ENCODE measurements at places on chromosomes 4 and X. TPM values are rescaled to one million over a fixed set of nuclear protein-coding genes. Genes with fewer than 3 reads are reported as not detected.

BMX gene
- total RNA-seq = not detected

OCRL gene
- total RNA-seq = 2.2 TPM

- H3K36me3 ChIP-seq = no peaks in the 10 kb centered on the region
- H3K4me1 ChIP-seq = no peaks in the 10 kb centered on the region
- no peak overlapping the region for H3K4me3 ChIP-seq
- H3K27ac ChIP-seq = no peak overlapping the region
- no peak for DNase-seq
- H3K27me3 ChIP-seq = no peaks in the 10 kb centered on the region
These were observed 796.8 kb downstream of the ADGRL3 start for GRCh38 chr4:61996943-61997342.

GRCh38 chr4:63717384-63717783, 691.9 kb downstream of the TECRL start:
- no peak overlapping the region for H3K27ac ChIP-seq
- no peaks in the 10 kb centered on the region for H3K27me3 ChIP-seq
- DNase-seq = no peak
- H3K4me1 ChIP-seq = no peaks in the 10 kb centered on the region
- no peaks in the 10 kb centered on the region for H3K36me3 ChIP-seq

- H3K4me3 ChIP-seq = no peak overlapping the region
- H3K27me3 ChIP-seq = no peaks in the 10 kb centered on the region
- peak; percentile 12 for DNase-seq
- H3K36me3 ChIP-seq = peaks cover 10% of the 10 kb centered on the region
These were observed 1.5 kb upstream of the MSMO1 start for GRCh38 chr4:165325732-165326512.

DNA sequence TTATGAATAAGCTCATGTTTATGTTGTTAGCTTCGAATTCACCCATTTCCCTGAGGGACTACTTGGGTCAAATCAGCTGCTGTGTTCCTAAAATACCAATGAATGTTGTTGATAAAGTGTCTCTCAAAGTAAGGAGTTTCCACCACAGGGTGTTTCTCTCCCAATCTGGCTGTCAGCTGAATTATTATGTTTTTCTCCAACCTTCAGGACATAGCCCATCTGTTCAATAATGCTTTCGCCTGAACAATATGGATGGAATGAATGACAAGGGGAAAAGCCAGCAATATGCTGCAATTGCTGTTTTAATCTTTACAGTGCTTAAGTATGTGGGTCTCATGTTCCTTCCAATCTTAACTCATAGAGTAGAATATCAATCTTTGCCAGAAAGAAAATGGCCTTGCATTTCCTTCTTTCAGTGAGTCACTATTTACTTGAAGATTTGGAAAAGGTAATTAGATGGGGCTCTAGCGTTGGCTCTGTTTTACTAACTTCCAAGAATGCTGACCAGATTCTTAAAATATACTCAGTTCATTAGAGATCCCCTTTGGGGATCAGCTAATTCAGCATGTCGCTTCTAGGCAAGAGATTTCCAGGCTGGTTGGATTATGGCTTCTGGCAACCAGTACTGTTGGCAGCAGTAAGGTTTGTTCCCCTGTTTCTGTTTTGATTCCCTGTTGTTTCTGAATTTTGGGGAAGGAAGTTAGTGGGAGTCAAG, 410.5 kb downstream of the PPP3CA start:
- DNase-seq = no peak
- peaks cover 7% of the 10 kb centered on the region for H3K27me3 ChIP-seq
- no peak overlapping the region for H3K4me3 ChIP-seq
- H3K36me3 ChIP-seq = no peaks in the 10 kb centered on the region
- H3K27ac ChIP-seq = no peak overlapping the region
- peaks cover 1% of the 10 kb centered on the region for H3K4me1 ChIP-seq

DNA sequence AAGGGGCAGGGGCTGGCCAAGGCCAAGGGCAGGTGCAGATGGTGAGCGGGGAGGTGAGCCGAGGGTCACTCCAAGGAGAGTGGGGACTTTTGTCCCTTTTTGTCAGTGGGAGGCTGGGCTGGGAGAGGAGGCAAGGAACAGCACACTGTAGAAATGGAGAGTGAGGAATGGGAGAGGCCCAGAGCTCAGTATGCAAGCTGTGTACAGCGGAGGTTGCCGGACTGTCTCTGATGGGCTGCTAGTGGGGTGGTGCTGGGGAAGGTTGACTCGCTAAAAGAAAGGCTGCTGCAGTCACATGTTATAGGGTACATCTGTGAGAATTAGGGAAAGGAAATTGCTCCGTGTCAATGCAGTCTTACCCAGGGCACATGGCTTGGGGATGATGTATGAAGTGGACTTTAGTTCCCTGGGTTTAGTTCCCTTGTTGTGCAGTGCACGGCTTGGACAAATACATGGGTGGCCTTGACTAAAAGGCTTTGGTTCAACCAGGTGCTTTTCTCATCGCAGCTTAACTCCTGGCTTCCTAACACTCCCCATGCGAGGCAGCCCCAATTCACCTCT, 57.1 kb upstream of the STX18 start:
- no peak overlapping the region for H3K4me3 ChIP-seq
- H3K27ac ChIP-seq = no peak overlapping the region
- H3K36me3 ChIP-seq = peaks cover 24% of the 10 kb centered on the region
- no peaks in the 10 kb centered on the region for H3K4me1 ChIP-seq
- no peaks in the 10 kb centered on the region for H3K27me3 ChIP-seq
- DNase-seq = no peak

DNA sequence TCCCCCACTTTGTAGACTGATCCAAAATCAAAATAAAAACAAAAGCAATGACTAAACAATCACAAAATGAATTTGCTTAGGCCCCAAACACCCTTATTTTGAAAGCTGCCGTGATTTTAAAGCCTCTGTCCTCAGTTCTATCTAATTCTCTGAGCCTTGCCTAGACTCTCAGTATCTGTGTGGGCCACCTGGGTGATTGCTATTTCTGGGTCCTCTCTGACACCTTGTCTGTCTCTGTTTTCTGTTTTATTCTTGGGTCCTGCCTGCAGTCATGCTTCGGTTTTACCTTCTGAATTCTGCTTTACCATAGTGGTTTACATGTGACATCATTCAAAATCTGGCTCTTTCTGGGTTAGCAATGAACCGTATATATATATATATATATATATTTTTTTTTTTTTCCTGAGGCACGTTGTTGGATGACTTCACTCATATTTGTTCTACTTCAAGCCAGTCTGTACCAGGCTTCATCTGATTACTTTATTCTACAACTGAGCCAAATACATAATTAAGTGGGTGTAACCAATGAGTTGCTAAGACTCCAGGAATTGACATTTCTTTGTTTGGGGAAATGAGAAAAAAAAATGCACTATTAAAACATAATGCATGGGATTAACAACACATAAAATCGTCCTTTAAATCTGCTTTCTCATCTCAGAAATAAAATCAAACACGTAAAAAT, 710.7 kb upstream of the SLIT2 start:
- no peaks in the 10 kb centered on the region for H3K36me3 ChIP-seq
- no peak overlapping the region for H3K4me3 ChIP-seq
- H3K27ac ChIP-seq = no peak overlapping the region
- no peak for DNase-seq

GRCh38 chr4:100566396-100566795, 48.6 kb upstream of the EMCN start:
- no peaks in the 10 kb centered on the region for H3K36me3 ChIP-seq
- no peak overlapping the region for H3K4me3 ChIP-seq
- no peak for DNase-seq
- H3K4me1 ChIP-seq = peaks cover 19% of the 10 kb centered on the region

GRCh38 chrX:114344756-114345349, 239.0 kb upstream of the HTR2C start:
- no peaks in the 10 kb centered on the region for H3K36me3 ChIP-seq
- DNase-seq = no peak
- H3K27ac ChIP-seq = no peak overlapping the region
- no peak overlapping the region for H3K4me3 ChIP-seq
- H3K27me3 ChIP-seq = no peaks in the 10 kb centered on the region
- no peaks in the 10 kb centered on the region for H3K4me1 ChIP-seq

- H3K27me3 ChIP-seq = no peaks in the 10 kb centered on the region
- no peak for DNase-seq
These were observed 508.9 kb upstream of the FTHL17 start for GRCh38 chrX:31580726-31581125.

GRCh38 chr4:155479835-155480234, 103.1 kb upstream of the MAP9 start:
- no peak overlapping the region for H3K4me3 ChIP-seq
- H3K36me3 ChIP-seq = no peaks in the 10 kb centered on the region
- H3K4me1 ChIP-seq = no peaks in the 10 kb centered on the region
- H3K27ac ChIP-seq = no peak overlapping the region
- no peaks in the 10 kb centered on the region for H3K27me3 ChIP-seq
- no peak for DNase-seq

- no peaks in the 10 kb centered on the region for H3K27me3 ChIP-seq
- H3K36me3 ChIP-seq = no peaks in the 10 kb centered on the region
- no peak overlapping the region for H3K27ac ChIP-seq
- H3K4me3 ChIP-seq = no peak overlapping the region
- no peaks in the 10 kb centered on the region for H3K4me1 ChIP-seq
- no peak for DNase-seq
These were observed 18.6 kb upstream of the CLNK start for GRCh38 chr4:10703156-10703555.

- H3K27ac ChIP-seq = peak overlapping the region; percentile 43
- H3K4me3 ChIP-seq = no peak overlapping the region
- DNase-seq = no peak
- peaks cover 12% of the 10 kb centered on the region for H3K4me1 ChIP-seq
These were observed 121.7 kb downstream of the PDS5A start for GRCh38 chr4:39855909-39856512.

DNA sequence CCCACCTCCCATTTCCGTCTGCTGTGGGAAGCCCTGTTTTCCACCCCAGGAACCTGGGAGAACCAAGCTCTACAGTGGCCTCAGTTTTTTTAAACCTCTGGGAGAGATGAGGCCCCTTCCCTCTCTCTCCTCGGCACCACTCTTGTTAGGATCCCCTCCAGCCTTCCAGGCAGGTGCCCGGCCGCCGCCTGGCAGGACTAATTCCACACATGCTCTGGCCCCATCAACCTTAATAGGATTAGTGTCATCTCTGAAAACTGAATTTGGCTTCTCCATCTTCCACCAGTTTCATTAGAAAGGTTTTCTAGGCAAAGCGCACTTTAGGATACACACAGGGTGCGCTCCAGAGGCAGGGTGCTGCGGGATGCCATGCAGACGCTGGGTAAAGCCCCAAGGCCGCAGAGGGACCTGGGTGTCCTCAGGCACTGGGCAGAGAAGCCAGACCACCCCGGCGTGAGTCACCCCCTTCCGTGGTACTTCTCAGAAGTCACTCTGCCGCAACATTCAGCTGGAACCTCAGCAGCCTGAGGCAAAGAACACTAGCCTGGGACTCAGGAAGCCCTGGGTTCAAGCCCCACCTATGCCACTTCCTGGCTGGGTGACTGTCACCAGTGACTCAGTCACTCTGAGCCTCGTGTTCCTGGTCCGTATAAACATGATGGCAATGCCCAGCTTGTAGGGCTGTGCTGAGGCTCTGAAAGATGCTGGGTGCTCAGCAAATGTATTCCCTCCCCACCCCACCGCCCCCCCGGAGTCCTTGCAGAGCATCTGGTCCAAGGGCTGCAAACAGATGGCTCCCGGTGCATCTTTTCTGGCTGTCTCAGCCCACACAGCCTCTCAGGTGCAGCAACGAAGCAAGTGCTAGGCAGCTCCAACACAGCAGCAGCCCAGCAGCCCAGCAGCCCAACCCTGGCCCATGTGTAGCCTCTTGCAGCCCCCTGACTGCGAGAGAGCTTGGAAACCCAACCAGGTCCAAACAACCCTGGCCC, 29.1 kb downstream of the PPP2R2C start:
- H3K36me3 ChIP-seq = no peaks in the 10 kb centered on the region
- H3K27me3 ChIP-seq = peaks cover 3% of the 10 kb centered on the region
- H3K4me3 ChIP-seq = no peak overlapping the region
- no peaks in the 10 kb centered on the region for H3K4me1 ChIP-seq
- DNase-seq = peak; percentile 4

DNA sequence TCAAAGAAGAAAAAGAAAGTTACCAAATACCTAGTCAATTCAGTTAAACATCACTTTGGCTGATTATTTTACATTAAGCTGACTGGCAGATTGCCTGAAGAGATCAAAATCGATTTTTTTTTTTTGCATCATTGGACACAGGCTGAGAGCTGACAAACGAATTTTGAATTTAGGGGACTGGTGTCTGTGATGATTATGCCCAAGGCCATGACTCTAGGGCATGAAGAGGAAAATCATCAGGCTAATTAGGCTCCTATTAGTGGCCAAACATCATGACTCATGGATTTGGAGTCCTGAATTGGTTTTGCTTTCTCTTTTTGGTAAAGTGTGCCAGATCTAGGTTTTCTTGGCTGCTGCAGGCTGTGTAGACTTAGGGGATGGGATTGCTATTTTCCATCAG, 829.3 kb upstream of the LCORL start:
- H3K36me3 ChIP-seq = no peaks in the 10 kb centered on the region
- no peak overlapping the region for H3K27ac ChIP-seq
- H3K27me3 ChIP-seq = no peaks in the 10 kb centered on the region
- no peak for DNase-seq

- no peaks in the 10 kb centered on the region for H3K36me3 ChIP-seq
- no peak for DNase-seq
- no peak overlapping the region for H3K4me3 ChIP-seq
- H3K27me3 ChIP-seq = no peaks in the 10 kb centered on the region
- H3K27ac ChIP-seq = no peak overlapping the region
These were observed 862.2 kb downstream of the TRIML1 start for GRCh38 chr4:189001283-189001970.

Data from activated CD8-positive, alpha-beta T cell treated with anti-CD3 and anti-CD28 coated beads for 36 hours (primary cell).